ENCODE measurements at places on chromosomes 1 and 21. TPM values are rescaled to one million over a fixed set of nuclear protein-coding genes. Genes with fewer than 3 reads are reported as not detected.

DNA sequence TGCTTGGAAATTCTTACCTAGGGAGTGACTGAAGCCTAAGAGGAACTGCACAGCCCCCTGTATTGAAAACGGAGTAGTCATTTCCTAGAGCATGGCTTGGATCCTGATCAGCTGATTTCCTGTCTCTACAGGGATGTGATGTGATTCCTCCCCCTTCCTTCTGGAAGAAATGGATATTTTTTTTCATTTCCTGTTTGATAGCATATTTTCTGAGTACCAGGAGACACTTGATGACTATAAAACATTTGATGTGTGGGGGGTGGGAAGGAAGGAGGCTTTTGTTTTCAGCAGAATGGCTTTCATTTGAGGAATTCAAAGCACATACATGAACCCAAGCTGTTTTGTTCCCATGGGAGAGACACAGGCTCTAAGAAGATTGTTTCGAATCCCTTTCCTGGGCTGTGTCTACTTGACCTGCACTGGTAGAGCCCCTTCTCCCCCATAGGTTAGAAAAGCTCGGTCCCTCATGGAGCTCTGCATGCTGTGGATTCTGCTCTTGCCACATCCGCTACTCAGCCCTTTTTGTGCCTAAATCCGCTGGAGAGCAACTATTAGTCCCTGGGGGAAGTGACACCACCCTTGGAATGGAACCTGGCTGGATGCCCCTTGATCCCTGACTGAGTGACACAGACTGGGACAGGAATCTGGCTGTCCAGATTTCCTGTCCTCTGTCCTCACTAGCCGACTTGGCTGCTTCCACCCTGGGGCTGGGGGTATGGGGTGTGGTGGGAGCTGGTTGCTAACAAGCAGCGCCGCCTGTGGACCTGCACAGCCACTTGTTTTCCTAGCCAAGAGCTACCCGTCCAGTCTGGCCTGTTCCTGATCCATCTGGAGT lies 71.8 kb upstream of the MACF1 start:
- peak; percentile 29 for DNase-seq

DNA sequence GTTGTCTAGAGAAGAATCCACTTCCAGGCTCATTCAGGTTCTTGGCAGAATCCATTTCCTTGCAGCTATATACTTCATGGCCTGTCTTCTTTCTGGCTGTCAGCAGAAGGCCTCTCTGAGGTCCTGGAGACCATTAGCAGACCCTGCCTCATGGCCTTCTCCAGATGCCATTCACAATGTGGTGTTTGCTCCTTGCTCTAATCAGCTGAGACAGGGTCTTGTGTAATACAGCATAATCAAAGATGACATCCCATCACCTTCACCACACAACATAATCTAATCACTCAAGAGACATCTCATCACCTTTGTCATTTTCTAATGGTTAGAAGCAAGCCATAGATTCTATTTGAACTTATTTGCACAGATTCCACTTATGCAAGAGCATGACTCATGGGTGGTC lies 403.9 kb upstream of the LRRC7 start:
- DNase-seq, result no peak

GRCh38 chr1:60185684-60186083 lies 112.1 kb upstream of the C1orf87 start:
- no peak for DNase-seq

DNA sequence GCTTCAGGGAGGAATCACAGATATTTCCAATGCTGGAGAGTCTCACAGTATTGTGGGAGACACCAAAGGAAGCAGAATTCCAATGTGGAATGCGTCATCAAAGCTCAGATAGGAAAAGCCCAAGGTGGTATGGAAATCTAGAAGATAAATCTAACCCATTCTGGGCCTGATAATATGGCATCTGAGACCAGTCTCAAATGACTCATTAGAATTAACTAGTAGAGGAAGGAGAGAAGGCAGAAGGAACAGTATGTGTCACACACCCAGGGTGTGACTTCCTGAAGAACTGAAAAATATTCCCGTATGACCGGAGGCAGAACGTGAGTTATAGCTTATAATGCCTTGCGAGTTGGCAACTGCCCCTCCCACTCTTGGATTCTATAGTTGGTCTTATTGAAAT lies 499.2 kb downstream of the PLPP3 start:
- no peak for DNase-seq

DNA sequence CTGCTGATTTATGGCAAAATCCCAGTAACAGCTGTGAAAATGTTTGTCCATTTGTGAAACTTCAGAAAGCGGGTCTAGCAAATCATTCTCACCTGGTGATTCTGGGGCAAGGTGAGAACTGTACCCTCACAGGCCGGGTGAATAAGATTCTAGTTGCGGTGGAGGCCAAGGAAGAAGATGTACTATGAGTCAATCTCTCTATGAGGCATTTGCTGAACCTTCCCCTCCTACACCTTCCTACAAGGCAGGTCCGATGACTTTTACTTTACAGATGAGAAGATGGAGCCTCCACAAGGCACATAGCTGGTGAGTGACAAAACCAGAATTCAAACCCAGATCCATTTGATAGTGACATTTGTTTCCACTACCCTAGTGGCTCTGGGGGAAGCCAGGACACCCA lies 72.7 kb downstream of the BACH1 start:
- DNase-seq, result no peak

GBP6 gene
- polyA plus RNA-seq, result not detected

DNA sequence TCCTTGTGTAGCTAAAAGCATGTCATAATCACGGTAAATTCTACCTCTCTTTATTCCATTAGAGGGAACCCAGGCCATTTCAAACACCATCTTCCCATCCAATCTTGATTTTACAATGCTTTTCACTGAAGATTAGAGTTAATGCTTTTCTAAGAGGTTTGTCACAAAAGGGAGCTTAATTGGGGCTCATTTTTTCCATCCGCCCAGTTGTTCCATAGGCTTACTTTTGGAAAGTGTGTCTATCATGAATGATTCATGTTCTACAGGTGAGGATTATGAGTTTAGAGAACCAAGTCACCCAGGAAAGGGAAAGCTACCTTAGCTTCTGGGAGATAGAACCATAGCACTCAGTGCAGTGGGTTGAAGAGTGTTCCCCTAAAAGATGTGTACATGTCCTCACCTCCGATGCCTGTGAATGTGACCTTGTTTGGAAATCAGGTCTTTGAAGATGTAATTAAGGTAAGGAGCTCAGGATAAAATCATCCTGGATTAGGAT lies 286.9 kb upstream of the RUNX1 start:
- no peak for DNase-seq

DNA sequence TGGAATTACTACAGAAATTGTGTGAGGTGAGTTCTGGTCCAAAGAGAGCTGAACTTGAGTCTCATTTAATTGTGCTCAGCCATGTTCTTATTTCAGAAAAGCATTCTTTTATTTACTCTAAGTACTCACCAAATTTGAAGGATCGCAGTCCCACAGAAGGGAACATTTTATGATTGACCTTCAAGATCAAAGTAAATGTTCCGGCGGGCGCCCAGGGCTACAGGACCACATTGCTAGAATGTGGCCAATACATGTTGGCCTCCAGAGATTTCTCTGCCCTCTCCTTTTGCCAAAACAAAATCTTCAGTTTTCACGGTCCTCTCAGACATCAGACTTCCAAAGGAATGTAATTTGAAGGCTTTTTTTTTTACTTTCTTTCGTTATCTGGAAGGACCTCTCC lies 237.8 kb downstream of the FMN2 start:
- DNase-seq, result no peak

Measured in hindlimb muscle (tissue), 1 donor.